Epithelial cell of prostate (primary cell): ENCODE measurements at places on chromosomes 7 and 10.

GRCh38 chr7:149093228-149093627 is 2.7 kb upstream of the ZNF786 start:
- no peak for DNase-seq

GRCh38 chr10:22042557-22043326 is 39.2 kb upstream of the DNAJC1 start:
- no peak for DNase-seq

DNA sequence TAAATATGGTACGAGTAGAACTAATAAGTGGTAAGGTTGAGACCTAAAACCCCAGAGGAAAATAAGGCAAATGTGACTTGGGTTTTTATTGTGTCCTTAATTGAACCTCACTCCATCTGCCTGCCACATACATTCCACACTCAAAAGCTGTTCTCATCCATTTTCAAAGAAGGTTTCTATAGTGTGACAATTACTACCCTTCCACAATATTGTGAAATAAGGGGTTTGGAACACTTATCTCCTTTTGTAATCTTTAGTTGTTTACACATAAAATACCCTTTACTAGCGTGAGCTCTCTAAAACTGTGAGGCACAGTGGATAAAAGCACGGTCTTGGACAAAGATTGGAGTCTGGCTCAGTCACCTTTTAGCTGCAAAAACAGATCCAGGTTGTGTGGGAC is 166.6 kb downstream of the THSD7A start:
- DNase-seq = no peak

GRCh38 chr10:101807158-101807557 is 11.1 kb downstream of the OGA start:
- DNase-seq = no peak

GRCh38 chr10:90227217-90227656 is 525.8 kb downstream of the KIF20B start:
- DNase-seq = peak; percentile 96
